Gastroesophageal sphincter (tissue), 4 donors: ENCODE measurements at places on chromosomes 4 and X.

DNA sequence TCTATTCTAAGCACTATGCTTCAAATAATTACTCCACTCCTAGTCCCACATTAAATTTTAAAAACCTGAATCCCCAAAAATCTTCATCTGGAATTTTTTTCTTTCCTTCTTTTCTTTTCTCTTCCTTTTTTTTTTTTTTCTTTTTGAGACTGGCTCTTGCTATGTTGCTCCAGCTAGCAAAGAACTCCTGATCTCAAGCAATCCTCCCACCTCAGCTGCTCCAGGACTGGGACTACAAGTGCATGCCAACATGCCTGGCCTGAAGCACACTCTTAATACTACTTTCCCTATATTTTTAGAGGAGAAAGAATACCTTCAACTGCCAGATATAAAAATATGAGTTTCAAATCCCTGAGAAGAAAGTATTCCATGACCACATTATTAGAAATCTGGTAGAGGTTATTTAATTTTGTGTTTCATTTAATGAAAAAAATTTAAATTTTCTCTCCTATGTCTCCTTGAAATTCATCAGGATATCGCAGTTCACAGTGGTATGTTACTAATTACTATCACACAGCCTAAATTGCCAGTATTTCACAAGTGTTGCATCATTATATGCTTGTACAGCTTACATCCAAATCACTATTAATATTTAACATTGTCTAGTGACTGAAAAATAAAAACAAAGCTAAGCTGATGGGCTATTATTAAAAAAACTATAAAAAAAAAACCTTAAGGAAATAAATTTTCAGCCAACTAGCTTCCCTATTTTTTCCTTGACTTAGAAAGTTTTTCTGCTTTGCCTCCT, 227.8 kb downstream of the NAF1 start:
- no peak for ATAC-seq

- ATAC-seq: no peak
These were observed 145.5 kb downstream of the PCDH7 start for GRCh38 chr4:30865691-30866090.

- ATAC-seq: no peak
These were observed 127.9 kb upstream of the PCDH18 start for GRCh38 chr4:137660211-137660610.

DNA sequence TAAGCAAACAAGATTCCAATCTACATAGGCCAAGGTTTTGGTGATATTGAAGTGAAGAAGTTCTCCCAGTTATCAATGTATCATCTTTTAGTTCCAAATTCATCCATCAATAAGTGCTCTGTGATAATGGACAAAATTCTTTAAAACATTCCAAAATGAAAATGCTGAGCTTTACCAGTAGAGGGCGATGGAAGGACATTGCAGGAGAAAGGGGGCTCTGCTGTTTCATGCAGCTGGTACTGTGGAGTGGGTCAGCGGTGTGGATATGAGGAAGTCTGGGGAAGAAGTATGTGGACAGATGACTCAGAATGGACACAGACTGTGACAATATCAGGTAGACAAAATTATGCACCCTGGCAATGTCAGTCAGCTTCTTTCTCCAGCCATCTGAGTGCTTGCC, 46.6 kb upstream of the HS6ST2 start:
- no peak for ATAC-seq

DNA sequence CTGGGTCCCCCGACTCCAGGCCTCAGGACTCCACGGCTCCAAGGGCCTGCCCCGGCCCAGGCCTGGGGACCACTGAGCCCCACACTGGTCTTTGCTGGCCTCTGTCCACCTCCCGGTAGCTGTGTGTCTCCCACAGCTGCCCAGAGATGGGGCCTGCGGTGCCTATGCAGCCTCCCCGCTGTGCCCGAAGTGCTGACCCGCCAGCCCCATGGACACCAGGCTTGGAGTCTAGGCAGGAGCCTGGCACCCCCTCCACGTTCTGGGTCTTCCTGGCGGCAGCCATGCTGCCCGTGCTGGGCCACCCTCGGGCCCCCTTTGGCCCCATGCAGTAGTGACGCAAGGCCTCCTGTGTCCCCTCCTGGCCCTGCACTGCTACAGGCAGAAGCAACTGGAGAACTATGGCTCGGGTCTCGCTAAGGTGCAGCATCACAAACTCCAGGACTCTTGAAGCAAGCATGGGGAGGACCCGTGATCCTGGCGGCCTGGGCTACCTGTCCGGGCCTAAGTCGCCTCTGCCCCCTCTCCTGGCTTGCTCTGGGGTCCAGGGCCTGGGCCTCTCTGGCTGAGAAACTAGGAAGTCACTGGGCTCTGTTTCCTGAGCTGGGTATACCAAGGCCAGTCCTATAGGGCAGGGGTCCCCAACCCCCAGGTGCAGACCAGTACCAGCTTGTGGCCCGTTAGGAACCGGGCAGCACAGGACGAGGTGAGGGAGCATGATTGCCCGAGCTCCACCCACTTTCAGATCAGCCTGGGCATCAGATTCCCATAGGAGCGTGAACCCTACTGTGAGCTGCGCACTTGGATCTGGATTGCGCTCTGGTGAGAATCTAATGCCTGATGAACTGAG, 917 bp downstream of the MYL5 start:
- peak; percentile 7 for ATAC-seq

DNA sequence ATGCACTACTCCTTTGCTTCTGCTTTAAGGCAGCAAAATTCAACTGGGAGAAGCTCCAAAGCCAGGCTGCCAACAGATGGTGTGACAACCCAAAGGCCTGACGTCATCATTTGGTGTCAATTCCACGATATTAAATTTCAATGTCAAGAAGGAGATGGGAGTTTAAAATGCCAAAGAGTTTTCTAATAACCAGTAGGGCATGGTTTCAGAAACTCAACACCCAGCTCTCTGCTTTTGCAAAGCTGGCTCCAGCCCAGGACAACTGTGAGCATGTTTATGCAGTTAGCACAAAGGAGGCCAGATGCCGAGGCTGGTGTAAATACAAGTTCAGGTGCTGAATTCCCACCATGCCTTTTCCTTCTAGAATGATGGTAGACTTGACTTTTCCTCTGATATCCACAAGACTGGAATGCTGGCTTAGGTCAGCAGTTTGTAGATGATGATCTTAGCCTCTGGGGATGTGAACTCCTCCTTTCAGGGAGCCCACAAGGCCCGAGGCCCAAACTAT, 67.3 kb downstream of the AFAP1 start:
- ATAC-seq: peak; percentile 42

- ATAC-seq: no peak
These were observed 2.4 kb upstream of the HOPX start for GRCh38 chr4:56683455-56683854.

DNA sequence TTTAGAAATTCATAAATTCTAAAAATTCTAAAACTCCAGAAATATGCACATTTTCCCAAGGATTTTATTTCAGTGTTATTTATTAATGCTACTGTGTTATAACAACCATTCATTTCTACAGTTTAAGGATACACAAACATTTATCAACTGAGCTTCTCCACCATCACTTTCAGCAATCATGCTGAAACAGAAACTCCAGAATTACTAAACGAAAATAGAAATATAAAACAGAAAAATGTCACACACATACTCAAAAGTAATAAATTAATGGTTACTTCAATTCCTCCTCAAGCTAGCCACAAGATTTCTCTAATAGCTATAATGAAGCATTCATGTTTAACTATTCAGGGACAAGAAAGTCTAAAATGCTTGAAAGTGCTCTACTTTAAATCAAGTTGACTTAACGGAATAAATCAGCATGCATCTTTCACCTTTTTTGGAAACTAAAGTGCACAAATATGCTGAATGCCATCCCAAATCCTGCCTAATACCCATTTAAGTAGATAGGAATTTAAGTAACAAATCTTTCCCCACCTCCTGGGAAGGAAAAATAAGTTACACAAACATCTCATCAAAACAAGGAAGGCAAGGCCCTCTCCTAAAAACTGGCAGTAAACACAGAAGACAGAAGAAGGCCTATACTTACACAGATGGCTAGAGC, 563 bp downstream of the FAM13A start:
- peak; percentile 77 for ATAC-seq

GRCh38 chr4:130028552-130028951, 932.6 kb downstream of the C4orf33 start:
- ATAC-seq: no peak

- no peak for ATAC-seq
These were observed 2.1 kb downstream of the GSTCD start for GRCh38 chr4:105710678-105711077.

DNA sequence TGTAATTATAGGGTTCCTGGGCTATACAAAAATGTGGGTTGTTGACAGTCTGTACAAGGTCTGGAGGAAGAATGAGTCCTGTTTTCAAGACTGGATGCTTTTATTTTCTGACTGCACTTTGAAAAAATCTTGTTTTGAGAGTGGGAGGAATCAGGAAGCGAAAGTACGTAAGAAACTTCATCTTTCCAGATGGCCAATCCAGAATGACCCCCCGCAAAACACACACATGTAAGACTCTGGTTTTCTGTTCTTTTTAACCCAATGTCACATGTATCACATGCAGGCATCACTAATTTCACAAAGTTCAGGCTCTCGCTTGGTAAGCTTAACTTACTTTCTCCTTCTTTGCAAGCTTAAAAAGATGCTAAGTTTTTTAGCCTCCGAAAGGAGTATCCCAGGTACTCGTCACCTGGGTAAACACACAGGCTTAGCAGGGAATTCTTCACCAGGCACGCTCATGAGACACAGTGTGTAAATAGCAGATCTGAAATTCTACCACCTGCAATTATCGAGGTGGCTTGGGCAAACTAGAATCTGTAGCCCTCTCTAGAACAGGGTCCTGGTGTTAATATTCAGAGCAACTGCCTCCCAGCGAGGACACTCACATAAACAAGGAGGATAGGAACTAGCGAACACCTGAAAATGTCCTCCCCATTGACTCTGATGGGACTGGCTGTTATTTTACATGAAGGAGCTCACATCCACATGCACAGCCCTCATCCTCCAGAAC, 90.7 kb downstream of the NSUN7 start:
- ATAC-seq: no peak

GRCh38 chr4:145956288-145956890, 17.8 kb upstream of the ZNF827 start:
- ATAC-seq: no peak

- peak; percentile 94 for ATAC-seq
These were observed 99.4 kb upstream of the PGRMC2 start for GRCh38 chr4:128386761-128387599.

DNA sequence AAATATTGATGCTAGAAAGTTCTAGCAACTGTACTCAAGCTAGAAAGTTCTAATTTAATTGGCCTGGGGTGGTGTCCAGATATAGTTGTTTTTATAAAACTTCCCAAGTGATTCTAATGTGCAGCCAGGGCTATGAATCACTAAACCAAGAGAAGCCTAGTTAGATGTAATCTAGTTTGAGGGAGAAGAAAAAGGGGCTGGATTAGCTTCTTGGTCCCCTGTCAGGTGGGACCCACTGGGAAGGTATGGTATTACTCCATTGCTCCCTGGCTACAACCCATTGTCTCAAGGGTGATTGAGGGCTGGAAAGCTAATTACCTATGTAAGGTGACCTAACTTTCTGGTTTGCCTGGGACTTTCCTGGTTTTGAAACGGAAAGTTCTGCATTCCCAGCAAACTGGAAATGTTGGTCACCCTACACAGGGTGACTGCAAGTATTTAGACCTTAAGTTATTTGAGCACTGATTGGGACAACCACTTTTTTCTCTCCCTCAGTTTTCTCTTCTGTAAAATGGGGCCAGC, 23.9 kb upstream of the MSN start:
- ATAC-seq: no peak

- no peak for ATAC-seq
These were observed 184.2 kb downstream of the KDR start for GRCh38 chr4:54940996-54941865.

- no peak for ATAC-seq
These were observed 48.5 kb upstream of the CYSLTR1 start for GRCh38 chrX:78375894-78376293.

DNA sequence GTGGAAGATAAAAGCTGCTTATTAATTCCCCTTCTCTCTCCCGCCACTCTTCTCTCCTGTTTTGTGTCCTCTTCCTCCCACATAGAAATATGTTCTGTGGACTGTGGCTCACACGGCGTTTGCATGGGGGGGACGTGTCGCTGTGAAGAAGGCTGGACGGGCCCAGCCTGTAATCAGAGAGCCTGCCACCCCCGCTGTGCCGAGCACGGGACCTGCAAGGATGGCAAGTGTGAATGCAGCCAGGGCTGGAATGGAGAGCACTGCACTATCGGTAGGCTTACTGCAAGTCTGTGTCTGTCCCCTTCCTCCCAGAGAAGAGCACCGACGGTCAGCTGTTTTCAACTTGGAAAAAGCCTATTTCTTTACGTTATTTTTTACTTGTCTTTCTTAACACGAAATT, 229.1 kb downstream of the DCTD start:
- ATAC-seq: no peak

DNA sequence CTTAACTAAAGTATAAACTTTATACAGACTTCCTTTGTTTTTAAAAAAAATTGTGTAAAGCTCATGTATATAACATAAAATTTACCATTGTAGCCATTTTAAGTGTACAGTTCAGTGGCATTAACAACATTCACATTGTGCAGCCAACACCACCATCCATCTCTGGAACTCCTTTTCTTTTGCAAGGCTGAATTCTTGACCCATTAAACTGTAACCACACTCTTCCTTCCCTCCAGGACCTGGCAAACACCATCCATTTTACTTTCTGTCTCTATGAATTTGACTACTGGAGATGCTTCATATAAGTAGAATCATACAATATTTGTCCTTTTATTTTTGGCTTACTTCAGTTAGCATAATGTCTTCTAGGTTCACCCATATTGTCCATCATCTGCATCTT, 104.7 kb downstream of the RASL11B start:
- ATAC-seq: no peak

GRCh38 chrX:471281-471680, 84.6 kb upstream of the PPP2R3B start:
- no peak for ATAC-seq

GRCh38 chr4:8162625-8163024, 4.0 kb upstream of the ABLIM2 start:
- no peak for ATAC-seq

GRCh38 chr4:108453366-108453765, 167.0 kb upstream of the RPL34 start:
- no peak for ATAC-seq

DNA sequence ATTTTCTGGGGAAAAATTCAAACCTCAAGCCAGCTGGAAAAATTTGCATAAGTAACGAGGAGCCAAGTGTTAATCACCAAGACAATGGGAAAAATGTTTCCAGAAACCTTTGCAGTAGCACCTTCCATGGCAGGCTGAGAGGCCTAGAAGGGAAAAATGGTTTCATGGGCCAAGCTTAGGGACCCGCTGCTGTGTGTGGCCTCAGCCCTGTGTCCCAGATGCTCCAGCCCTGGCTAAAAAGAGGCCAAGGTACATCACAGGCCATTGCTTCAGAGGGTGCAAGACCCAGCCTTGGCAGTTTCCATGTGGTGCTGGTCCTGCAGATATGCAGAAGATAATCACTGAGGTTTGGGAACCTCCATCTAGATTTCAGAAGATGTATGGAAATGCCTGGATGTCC, 98.3 kb upstream of the NWD2 start:
- no peak for ATAC-seq
